ENCODE measurements at places on chromosomes 1 and 21. TPM values are rescaled to one million over a fixed set of nuclear protein-coding genes. Genes with fewer than 3 reads are reported as not detected.

DNA sequence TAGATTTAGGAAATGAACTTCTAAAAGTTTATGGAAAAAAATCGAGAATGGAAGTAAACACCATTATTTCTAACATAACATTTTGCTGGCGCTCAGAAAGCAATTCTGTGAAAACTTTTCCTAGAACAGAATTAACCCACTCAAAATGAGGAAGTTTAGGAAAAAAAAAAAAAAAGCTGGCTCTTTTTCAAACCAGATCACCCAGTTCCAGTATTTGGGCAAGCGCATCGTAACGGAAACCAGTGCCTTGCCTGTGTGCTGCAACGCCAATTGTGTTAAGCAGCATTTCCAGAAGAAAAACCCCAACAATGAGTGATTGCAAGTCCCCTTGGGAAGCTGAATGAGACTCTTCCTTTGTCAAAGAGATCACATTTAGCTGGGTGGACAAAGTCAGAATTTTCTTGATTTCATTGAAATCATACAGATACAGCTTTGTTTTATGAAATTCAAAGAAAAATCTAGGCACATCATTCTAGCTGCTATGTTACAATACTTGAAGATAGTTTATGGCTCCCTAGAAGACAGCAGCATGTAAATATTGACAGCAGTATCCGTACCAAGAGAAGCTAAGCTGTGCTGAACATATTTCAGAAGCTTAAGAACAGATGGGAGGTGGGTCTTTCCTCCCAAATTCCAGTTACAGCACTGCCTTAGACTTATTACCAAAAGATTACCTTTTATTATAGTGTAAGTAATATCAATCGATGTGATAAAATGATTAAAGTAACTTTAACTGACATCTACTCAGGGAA, 113.4 kb downstream of the ERG start:
- DNase-seq: no peak

GRCh38 chr1:62294261-62294660, 25.0 kb downstream of the KANK4 start:
- peak; percentile 53 for DNase-seq

The BCAR3 gene
- 52.4 TPM for total RNA-seq

DNA sequence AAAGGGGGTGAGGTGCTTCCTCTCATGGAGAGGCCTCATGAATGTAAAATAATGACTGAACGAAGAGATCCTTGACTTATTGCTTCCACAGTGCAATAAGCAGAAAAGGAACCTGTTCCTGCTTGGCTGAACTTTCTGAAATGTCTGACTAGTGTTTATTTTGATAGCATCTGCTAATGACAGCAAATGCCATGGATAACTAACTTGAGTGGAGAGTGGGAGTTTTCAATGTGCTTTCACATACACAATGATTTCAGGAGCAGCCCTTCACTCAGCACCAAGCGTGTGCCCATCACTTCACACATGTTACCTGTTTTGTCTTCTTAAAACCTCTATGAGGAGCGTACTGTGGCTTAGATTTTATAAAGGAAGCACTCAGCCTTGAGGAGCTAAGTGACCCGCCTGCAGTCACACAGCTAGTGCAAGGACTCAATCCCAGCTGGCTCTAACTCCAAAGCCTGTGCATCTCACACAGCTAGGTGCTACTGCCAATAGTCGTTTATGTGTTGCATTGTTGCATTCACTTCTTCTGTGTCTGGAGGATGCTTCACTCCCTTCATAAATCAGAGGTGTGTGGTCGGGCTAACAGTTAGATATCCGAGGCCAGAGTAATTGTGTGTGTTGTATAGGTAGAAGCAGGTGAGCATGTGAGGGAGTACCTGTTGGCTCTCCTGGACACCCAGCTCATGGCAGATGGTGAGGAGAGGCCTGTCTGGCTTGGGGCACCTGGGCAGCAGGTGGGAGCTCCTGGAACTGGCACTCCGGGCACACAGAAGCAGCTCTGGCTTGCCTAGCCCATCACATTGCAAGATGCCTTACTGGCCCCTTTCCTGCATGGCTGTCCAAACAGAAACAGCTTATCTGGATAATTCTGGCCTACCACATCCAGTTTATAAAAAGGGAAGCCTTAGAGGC, 12.8 kb downstream of the CASQ2 start:
- no peak for DNase-seq
